EL (cell line): ENCODE measurements at places on chromosomes 2 and 18.

DNA sequence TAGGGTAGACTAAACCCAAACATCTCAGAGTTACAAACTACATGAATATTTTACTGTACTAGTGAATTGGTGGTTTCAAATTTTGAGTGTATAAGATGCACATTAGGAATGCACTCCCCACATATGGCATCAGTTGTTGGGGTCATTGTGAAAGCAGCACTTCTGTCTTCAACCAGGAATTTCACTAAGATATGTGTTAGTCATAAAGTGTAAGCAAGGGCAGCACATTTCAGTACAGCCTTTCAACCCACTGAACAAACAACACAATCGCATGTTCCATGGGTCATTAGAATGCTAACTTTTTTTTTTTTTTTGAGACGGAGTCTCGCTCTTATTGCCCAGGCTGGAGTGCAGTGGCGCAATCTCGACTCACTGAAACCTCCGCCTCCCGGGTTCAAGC is 164.1 kb upstream of the MAP2 start:
- no peak for DNase-seq

DNA sequence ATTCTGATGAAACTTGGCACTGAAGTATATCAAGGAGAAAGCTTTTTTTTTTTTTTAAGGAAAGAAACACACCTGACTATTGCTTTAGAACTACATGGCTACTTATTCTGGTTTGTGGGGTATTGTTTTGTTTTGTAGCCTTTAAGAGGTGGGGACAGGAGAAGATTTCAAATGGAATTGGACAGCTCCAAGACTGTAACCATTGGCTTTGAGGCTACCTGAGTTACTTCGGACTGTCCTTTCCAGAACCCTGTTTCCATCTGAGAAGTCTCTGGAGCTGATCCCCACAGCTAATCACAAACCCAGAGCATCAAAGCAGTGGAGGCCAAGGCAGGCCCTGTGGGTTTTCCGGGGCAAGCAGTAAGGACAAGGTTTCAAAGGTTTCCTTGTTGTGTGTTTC is 4.7 kb downstream of the CDC42EP3 start:
- DNase-seq, result no peak

- peak; percentile 2 for DNase-seq
These were observed 1167.5 kb upstream of the ACVR2A start for GRCh38 chr2:146677280-146677679.

- no peak for DNase-seq
These were observed 6.2 kb downstream of the COPS9 start for GRCh38 chr2:240129731-240130392.

DNA sequence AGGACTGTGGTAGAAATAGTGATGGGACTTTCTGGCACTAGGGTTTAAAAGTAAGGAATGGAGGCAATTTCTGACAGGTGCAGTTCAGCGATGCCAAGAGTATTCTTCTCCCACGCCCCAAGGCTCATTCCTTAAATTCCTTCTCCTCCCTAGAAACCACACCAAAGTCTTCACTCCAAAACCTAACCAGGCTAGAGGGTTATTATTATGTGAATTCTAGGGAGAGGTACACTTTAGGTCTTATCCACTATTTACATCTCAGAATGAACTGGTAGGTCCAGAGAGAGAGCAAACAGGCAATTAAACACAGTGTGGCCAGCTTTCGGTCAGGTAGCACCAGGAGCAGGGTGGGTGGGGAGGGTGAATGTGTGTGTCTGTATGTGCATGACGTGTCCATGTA is 11.4 kb downstream of the IL1F10 start:
- no peak for DNase-seq
